ENCODE measurements at places on chromosomes 4 and X.

DNA sequence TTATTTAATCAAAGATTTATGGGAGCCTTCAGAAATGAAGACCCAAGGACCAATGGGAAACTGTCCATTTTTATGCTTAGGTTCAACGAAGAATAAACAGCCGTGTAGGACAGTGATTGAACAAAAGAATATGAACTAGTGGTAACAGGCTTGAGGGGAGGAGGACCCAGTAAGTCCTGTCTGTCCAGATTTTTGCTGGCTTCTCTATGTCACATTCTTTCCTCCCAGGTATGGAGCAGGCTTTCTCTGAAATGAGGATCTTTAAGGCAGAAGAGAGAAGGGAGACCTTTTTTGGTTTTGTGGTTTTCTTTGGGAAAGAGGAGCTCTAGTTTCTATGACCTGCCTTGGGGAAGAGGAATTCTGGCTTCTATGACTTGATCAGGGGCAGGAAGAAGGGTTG is 74.1 kb downstream of the BANK1 start:
- no peak for DNase-seq

DNA sequence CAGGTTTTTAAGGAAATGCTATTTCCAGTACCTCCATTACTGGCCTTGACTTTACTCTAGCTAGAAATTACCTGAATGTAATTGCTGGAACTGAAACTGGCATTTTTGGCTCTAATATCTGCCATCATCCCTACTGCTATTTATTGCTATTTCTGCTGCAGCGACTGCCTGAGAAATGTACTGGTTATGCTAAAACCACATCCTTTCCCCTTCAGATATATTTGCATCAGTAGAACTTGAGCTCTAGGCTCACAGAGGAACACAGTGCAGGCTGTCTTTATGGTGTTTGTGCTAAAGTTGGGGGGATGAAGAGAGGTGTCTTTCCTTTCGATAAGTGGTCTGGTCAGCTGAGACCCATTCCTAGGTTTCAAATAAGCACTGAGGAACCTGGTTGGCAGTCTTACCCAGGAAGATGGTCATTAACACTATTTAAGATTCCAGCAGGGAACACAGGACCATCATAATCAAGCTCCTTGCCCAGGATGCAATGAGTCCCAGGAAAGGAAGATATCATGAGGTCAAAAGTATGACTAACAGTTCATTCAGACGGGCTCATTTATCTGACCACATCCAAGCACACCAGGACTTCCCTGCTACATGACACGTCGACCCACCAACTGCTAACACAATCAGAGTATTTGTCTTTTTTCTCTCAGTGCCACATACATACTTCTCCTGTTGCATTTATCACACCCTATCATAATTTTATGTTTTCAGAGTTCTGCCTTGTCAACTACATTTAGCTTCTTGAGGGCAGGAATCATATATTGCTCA is 137.4 kb downstream of the GABRA3 start:
- no peak for DNase-seq

DNA sequence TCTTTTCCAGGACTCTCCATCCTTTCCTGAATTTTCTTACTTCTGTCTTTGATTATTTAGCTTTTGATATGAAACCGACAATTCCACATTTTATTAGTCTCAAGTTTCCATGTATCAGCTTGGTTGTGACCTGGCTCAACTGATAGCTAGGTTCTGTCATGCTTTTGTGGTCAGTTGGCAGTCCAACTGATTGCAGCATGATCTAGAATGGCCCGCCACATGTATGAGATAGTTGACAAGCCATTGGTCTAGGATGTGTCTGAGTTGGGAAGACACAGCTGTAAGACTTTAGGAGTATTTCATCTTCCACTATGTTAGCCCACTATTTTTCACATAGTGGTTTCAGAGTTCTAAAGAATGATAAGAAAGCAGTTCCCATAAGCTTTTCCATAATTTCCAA is 117.5 kb upstream of the GRID2 start:
- no peak for DNase-seq

DNA sequence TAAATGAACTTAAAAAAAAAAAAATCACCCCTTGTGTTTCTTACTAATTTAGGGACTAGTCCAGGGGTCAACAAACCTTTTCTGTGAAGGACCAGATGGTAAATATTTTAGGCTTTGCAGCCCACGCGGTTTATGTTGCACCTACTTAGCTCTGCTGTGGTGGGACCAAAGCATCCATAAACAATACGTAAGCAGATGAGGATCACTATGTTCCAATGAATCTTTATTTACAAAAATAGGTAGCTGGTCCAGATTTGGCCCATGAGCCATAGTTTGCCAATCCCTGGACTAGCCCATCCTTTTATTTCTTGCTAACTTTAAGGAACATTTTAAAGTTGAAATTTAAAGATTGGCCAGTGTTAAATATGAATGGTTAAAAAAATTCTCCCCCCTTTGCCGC is 95.3 kb downstream of the AFF1 start:
- DNase-seq: no peak

- no peak for DNase-seq
Observed at GRCh38 chr4:56058555-56058954, 109.8 kb downstream of the CEP135 start.

- DNase-seq: peak; percentile 55
Observed at GRCh38 chr4:113901994-113902787, 77.3 kb downstream of the ARSJ start.

DNA sequence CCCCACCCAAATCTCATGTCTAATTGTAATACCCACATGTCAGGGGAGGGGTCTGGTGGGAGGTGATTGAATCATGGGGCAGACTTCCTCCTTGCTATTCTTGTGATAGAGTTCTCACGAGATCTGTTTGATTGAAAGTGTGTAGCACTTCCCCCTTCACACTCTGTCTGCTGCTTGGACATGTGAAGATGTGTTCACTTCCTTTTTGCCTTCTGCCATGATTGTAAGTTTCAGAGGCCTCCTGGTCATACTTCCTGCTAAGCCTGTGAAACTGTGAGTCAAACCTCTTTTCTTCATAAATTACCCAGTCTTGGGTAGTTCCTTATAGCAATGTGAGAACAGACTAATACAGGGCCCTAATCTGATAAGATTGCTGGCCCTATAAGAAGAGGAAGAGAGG is 1514.8 kb downstream of the RPA4 start:
- DNase-seq: no peak

DNA sequence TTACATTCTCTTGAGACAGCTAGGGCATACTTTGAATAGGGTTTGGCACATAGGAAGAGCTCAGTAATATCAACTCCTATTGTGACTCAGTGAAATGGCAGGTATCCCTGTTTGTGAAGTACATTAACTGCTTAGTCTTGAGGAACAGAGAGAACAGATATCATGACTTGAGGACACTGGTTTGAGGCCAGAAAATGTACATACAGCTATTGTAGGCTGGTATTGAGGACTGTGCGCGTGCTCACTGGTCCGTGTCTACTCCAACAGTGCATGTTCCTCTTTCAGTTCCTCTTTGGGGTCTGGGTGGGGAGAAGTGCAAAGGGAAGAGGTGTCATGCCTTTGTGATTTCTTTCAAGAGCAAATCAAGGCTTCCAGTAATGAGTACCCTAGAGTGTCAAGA is 34.6 kb upstream of the TBC1D9 start:
- DNase-seq: no peak

DNA sequence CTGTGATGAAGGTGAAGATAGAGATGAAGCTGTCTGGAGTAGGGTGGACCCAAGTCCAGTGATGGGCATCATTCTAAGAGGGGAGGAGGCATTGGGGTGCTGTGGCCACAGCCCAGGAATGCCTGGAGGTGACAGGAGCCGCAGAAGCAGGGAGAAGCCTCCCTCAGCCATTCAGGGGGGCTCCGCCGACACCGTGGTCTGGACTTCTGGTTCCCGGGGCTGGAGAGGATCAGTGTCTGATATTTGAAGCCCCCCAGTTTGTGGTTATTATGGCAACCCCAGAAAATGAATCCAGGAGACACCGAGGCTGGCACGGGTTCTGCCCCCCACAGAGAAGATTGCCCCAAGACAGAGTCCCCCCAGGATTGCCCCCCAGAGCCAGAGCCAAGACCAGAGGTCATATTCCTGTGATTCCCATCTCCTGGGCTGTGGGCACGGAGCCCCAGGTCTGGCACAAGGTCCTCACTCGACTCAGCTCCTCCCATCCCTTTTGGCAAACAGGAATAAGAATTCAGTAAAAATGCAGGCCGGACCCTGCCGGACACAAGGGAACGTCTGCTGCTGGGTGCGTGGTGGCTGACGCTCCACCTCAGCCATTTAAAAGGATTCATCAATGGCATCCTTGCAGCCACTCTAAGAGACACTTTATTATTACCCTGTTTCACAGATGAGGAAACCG is 116.6 kb downstream of the CPZ start:
- no peak for DNase-seq

GRCh38 chrX:71911731-71912050 is 1.0 kb downstream of the NHSL2 start:
- DNase-seq: no peak

- DNase-seq: no peak
Observed at GRCh38 chr4:58209551-58209950, 1099.4 kb upstream of the IGFBP7 start.

DNA sequence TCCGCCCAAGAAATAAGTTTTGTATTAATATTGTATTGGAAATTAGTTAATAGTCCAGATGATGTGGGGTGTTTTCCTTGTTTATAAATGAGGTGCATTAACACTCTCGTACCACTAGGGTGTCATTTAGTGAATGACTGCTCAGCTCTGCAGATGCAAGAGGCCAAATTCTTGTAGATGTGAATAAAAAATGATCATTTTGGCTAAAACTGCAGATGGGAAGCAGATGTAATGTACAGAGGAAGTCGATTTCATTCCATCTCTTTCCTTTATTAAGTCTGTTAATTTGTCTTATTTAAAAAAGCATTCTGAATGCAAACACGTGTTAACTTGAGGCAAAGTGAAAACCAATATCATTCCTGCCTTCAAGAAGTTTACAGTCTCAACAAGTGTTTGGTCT is 108.1 kb downstream of the DHX15 start:
- no peak for DNase-seq

DNA sequence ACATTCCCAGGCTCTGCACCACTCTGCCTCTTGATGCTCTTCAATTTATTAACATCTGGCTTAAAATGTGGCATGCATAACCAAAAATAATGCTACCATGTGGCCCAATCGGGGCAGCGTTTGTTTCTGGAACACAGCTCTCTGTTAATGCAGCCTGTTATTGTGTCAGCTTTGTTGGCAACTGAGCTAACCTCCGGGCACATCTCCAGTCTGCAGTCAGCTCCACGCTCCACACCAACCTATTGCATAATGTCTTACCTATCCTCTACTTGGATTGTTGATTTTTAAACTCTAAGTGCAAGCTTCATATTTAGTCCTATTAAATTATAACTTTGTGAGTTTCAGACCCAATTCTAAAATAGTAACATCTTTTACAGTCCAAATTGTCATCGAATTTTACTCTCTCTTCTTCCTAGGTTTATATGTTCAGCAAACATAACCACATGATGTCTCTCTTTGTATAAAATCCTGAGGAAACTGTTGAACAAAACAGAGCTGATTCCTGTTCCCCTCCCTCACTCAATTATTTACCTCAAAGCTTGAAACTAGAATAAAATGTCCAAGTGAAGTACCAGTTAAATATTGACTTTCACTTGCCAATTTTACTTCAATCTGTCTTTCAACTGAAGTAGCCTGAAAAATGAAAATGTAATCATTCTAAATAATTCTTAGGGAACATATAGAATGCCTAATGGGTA is 92.2 kb upstream of the RAPGEF2 start:
- no peak for DNase-seq

DNA sequence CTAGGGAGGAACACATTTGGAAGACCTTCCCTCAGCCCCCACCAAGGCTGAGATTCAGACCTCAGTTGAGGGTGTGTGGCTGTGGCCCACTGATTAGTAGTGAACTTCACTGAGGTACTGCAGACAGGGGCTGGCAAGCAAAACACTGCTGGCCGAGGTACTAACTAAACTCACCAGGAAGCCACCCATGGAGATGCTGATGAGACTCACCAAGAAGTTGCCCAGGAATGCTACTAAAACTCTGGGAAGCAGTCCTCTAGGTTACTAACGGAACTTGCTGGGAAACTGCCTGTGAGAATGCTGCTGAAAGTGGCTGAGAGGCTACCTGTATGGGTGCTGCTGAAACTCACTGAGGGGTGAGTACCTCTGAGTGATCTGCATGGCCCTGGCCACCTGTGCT is 372.4 kb upstream of the RPS6KA3 start:
- DNase-seq: no peak

- no peak for DNase-seq
Observed at GRCh38 chr4:6548201-6548881, 26.6 kb upstream of the MAN2B2 start.

GRCh38 chr4:167234316-167234881 is at the start of gene SPOCK3:
SPOCK3 (minus strand) TSS chr4:167234494.
- no peak for DNase-seq

DNA sequence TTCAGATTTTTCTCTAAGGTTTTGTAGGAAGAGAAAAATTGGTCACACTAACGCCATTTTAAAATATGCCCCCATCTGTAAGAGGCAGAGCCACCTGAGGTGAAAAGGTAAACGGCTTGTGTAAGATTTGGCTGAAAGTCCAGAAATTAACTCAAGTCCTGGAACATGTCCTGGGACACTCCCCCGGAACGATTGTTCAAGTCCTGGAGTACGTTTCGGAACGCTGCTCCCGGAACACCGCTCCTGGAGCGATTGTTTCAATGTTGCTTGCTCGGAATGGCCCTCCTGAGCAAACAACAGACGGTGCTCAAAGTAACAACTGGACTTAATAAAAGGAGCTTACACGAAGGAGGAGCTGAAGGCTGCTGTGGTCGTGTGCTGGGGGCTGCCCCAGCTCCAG is 796.5 kb upstream of the SLIT2 start:
- DNase-seq: no peak

- DNase-seq: no peak
Observed at GRCh38 chr4:156764846-156765245, 206.8 kb downstream of the PDGFC start.
